ENCODE measurements at places on chromosomes 3 and 15.

GRCh38 chr3:167899093-167899492 lies 163.6 kb downstream of the SERPINI1 start:
- DNase-seq: no peak

GRCh38 chr15:33742800-33743199 lies 225.5 kb upstream of the CHRM5 start:
- DNase-seq: peak; percentile 17

DNA sequence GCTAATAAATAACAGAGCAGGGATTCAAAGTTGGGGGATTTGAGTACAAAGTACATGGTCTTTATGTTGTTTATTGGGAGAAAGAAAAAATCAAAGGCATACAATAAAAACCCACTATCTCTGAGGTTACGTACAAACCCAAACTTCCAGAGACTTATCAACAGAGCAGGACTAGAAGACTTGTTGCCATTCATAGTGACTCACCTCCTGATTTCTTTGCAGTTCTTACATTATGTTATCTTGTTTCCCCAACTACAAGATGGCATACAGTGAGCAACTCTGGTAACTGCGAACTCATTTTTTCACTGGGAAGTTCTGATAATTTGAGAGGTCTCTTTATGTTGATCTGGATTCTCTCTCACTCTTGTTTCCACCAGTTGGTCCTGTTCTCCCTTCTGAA lies 80.6 kb upstream of the ETV5 start:
- no peak for DNase-seq

DNA sequence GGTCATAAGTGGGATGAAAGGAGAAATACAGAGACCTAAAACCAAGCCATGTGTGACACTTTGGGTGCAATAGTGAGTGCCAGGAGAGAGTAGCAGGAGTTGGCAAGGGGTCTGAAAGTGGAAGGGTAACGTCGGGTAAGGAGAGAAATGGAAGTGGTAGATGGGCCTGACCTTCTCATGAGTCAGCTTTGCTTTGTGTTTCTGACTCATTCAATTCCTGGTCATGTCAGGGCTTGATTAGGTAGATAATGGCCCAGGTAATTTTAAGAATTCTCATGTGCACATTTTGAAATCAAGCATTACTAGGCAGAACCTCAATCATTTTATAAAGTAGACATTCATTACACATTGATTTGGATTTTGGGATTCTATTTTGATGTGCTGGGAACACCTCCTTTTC lies 262.5 kb downstream of the SOX2 start:
- no peak for DNase-seq

DNA sequence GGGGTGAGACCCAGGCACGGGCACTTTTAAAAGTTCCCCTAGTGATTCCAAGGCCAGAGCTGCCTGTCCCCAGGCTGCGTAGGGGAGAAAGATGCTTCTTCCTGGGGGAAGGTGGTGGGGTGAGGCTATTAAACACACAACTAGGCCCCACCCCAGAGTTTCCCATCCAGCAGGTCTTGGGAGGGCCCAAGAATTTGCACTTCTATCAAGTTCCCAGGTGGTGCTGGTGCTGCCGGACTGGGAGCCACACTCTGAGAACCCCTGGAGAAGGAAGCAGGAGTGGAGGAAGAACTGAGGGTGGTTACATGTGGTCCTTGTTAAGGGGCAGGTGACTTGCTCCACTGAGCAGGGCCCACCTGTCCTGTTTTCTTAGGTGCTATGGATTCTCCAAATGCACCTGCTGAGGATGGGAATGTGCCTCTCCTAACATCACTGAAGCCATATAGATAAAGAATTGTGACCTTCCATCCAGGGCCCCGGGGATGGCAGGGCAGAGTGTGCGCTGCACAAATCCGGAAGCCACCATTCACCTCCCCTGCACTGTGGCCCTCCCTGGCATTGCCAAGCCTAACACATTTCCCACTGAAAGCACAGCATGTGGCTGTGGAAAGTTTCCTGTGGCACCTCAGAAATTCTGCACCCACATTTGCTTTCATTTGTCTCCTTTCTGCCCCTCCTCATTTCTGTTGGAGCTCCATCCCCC lies 111.5 kb upstream of the MEF2A start:
- DNase-seq: no peak

DNA sequence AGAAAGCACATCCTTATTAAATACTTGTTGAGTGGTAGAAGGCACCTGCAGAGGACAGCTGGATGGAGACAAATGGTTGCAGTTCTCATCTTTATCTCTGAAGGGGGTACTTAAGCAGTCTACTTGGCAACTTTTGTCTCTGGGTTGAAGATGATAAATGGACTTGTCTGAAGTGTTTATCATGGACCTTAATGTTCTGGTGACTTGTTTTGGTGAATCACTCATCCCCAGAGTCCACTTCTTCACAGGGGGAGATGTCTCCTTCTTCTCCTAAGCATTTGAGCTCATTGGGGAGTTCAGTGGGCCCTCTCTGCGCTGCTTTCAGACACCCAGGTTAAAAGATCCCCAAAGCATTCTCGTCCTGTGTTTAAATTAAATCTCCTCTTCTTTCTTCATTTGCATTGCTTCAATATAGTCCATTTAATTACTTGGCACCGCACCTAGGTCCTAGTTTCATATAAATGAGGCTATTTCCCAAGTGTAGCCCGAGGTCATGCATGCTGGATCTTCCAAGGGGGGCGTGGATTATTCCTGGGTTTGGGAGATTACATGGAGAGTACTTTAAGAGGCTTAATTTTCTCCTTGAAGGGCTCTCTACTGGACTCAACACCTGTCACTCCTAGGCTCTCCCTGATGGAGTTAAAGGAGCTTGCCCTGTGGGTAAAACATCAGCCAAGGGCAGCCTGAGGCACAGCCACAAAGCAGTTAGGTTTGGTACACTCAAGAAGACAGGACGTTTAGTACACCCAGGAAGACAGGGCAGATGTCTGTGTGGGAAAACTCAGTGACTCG lies 239.3 kb upstream of the C2CD4B start:
- DNase-seq: peak; percentile 52

- DNase-seq: peak; percentile 18
These were observed 1123.7 kb downstream of the IGSF11 start for GRCh38 chr3:117910820-117911521.

DNA sequence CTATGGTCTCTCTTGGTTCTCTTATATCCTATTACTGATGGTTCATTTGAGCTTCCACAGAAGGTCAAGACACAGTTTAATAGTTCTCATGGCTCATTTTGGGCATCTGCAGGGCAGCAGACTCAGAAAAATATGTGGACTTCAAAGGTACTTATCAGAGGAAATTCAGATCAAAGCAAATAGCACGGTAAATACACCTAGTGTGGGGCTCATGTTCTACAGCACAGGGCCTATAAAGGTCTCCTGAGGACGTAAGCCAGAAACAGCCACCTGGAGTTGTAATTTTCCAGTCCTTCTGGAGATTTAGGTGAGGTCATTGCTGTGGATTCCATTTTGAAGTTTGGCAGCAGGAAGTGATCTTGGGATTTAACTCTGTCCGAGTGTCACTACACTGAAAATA lies 134.5 kb upstream of the SGO1 start:
- DNase-seq: no peak
